IPS DF 6.9 (cell line): ENCODE measurements at places on chromosomes 3 and 15.

GRCh38 chr3:27504749-27505148 lies 20.6 kb upstream of the SLC4A7 start:
- H3K27me3 ChIP-seq = no peaks in the 10 kb centered on the region
- no peaks in the 10 kb centered on the region for H3K36me3 ChIP-seq
- DNase-seq = no peak
- H3K4me1 ChIP-seq = no peaks in the 10 kb centered on the region

DNA sequence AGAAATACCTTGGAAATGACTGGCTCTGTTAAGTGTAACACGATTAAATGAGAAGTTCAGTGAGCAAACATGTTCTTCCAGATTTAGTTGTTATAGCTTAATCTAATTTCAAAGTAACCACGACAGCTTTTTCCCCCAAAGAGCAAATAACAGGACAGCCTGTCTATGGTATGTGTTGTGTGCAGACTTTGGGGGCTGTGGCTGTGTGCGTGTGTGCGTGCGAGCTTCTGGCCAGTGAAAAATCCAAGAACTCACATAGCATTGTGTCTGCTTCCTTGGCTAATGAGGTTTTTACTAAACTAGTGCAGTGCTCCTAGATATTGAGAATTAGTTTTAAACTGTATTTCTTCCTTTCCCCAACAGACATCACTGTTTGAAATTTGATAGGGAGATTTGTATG lies 167.1 kb downstream of the CACNA1D start:
- H3K4me1 ChIP-seq = no peaks in the 10 kb centered on the region
- no peaks in the 10 kb centered on the region for H3K27me3 ChIP-seq
- H3K4me3 ChIP-seq = no peak overlapping the region
- H3K27ac ChIP-seq = no peak overlapping the region
- H3K36me3 ChIP-seq = no peaks in the 10 kb centered on the region

DNA sequence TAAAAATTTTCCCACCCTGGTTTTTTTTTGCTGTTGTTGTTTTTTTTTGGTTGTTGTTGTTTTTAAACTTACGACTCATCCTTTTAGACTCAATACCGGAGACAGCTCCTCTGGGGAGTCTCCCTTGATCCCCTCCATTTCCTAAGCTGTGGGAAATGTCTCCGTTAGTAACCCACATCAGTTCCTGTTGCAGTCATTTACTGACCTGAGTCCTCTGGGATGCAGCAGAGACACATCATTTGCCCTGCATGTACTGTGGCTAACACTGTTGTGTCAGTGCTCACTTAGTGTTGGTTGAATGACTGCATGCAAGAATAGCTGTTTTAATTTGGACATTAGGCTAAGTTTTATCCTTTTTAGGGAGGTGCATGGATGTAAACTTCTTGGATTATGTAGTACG lies 83.8 kb downstream of the MBNL1 start:
- no peaks in the 10 kb centered on the region; the same call in 1 of the 2 replicates for H3K4me1 ChIP-seq
- no peaks in the 10 kb centered on the region for H3K27me3 ChIP-seq
- no peak for DNase-seq
- H3K36me3 ChIP-seq = no peaks in the 10 kb centered on the region

GRCh38 chr3:12924437-12924836 lies 83.1 kb upstream of the RPL32 start:
- no peak overlapping the region for H3K4me3 ChIP-seq
- no peaks in the 10 kb centered on the region; the same call in 1 of the 2 replicates for H3K4me1 ChIP-seq
- H3K27me3 ChIP-seq = no peaks in the 10 kb centered on the region
